Vagina (tissue), 2 donors: ENCODE measurements at places on chromosomes 1 and 21.
A peak's percentile ranks its signal among the peaks of the same experiment; 100 is the strongest.

GRCh38 chr1:187336441-187337168, 507.9 kb downstream of the PLA2G4A start:
- DNase-seq: no peak
- H3K4me3 ChIP-seq: no peak overlapping the region
- no peaks in the 10 kb centered on the region for H3K36me3 ChIP-seq

DNA sequence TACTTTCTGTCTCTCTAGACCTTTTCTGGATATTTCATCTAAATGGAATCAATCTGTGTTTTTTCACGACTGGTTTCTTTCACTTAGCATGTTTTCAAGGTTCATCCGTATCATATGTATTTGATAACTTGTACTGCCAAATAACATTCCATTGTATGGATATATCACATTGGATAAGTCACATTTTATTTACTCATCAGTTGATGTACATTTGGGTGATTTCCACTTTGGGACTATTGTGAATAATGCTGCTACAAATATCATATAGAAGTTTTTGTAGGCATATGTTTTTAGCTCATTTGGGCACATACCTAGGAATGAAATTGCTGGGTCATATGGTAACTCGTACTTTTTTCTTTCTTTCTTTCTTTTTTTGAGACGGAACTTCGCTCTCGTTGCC, 6.7 kb downstream of the HMGN2 start:
- no peaks in the 10 kb centered on the region for H3K27me3 ChIP-seq
- H3K27ac ChIP-seq: no peak overlapping the region
- peaks cover 6% of the 10 kb centered on the region for H3K4me1 ChIP-seq

DNA sequence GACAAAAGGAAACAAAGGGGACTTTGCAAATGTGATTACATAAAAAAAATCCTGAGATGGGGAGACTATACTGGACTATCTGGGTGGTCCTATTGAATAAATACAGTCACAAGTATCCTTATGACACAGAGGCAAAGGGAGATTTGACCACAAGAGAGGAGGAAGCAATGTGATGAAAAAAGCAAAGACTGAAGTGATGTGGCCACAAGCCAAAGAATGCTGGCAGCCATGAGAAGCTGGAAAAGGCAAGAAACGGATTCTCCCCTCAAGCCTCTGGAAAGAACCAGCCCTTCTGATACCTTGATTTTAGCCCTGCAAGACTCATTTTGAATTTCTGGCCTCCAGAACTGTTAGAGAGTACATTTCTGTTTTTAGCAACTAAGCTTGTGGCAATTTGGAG, 36.4 kb downstream of the OLFML2B start:
- peaks cover 19% of the 10 kb centered on the region for H3K4me1 ChIP-seq
- no peaks in the 10 kb centered on the region for H3K36me3 ChIP-seq
- no peaks in the 10 kb centered on the region for H3K27me3 ChIP-seq

DNA sequence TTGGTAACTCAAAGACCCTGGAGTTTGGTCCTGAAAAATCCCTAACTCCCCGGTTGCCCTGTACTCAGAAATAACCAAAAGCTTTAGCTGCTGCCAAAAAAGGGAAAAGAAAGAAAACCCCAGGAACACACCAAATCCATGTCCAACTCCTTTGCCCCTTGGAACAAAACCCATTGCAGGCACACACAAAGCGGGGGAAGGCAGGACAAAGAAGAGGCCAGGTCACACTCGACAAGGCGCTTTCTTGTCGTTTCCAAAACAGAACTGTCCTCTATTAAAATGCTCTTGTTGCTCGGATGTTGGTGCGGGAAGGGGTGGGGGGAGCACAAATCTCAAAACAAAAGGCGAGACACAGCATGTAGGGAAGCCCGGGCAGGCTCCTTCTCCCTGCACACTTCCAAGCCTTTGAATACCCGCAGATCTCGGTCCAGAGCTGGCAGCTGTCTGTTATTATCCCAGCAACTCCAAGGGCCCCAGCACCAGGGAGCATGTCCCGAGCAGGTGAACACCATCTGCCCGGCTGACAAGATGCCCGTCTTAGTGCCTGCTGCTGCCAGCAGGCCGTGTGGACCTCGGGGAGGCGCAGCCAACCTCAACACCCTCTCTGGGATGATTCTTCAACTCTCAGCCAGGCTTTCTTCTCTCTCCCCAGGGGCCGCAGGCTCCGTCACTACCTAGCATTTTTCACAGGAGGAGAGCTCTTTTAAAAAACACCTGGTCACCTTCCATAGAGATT, 96.4 kb downstream of the SSBP3 start:
- DNase-seq: no peak
- H3K36me3 ChIP-seq: no peaks in the 10 kb centered on the region
- peaks cover 90% of the 10 kb centered on the region for H3K4me1 ChIP-seq
- H3K27ac ChIP-seq: peak overlapping the region; percentile 34

- H3K4me3 ChIP-seq: no peak overlapping the region
- H3K4me1 ChIP-seq: no peaks in the 10 kb centered on the region
- H3K27ac ChIP-seq: no peak overlapping the region
- no peak for DNase-seq
Observed at GRCh38 chr1:74771913-74772515, 39.1 kb downstream of the TYW3 start.
